NCI-H1105 (cell line): ENCODE measurements at places on chromosomes 7 and 10.

- DNase-seq, result no peak
Observed at GRCh38 chr10:86706977-86707376, 38.7 kb downstream of the LDB3 start.

DNA sequence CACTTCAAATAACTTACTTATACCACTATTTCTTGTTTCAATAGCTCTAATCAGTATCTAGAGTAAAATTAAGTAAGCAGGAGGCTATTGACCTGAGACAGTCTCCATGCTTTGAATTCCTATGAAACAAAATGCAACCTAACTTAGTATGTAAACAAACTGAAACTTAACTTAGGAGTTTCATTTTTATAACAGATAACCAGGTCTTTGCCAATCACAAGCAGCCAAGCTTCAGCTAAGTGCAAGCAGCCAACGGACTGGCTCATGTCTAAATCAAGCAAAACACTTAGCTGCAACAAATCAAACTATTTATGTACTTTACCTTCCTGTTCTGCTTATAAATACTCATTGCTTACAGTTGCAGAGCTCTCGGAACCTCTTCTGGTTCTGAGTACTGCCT, 4.4 kb upstream of the GSTK1 start:
- DNase-seq, result no peak

GRCh38 chr10:49174926-49175500, 13.2 kb downstream of the TMEM273 start:
- DNase-seq, result no peak

- no peak for DNase-seq
Observed at GRCh38 chr10:110364531-110364937, 59.8 kb upstream of the SMNDC1 start.

- no peak for DNase-seq
Observed at GRCh38 chr10:36248304-36248981, 606.3 kb upstream of the FZD8 start.

GRCh38 chr10:46314071-46314470, 27.3 kb downstream of the ANTXRL start:
- DNase-seq, result no peak

- DNase-seq, result no peak
Observed at GRCh38 chr7:80145780-80146422, 11.3 kb downstream of the GNAI1 start.

- DNase-seq, result no peak
Observed at GRCh38 chr10:99809931-99810615, 27.6 kb downstream of the ABCC2 start.

DNA sequence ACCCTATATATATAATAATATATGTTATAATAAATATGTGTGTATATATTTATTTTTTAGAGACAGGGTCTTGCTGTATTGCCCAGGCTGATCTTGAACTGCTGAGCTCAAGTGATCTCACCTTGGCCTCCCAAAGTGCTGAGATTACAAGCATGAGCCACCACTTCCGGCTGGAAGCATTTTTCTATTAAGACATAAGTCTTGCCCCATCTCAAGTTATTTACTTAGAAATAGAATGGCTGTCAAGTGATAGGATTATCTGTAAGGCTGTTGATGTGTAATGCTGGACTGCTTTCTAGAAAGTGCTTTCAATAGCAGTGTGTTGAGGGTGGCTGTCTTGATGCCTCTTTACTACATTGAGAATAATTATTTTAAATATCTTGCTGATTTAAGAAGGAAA, 65.2 kb downstream of the ZMYND11 start:
- no peak for DNase-seq

DNA sequence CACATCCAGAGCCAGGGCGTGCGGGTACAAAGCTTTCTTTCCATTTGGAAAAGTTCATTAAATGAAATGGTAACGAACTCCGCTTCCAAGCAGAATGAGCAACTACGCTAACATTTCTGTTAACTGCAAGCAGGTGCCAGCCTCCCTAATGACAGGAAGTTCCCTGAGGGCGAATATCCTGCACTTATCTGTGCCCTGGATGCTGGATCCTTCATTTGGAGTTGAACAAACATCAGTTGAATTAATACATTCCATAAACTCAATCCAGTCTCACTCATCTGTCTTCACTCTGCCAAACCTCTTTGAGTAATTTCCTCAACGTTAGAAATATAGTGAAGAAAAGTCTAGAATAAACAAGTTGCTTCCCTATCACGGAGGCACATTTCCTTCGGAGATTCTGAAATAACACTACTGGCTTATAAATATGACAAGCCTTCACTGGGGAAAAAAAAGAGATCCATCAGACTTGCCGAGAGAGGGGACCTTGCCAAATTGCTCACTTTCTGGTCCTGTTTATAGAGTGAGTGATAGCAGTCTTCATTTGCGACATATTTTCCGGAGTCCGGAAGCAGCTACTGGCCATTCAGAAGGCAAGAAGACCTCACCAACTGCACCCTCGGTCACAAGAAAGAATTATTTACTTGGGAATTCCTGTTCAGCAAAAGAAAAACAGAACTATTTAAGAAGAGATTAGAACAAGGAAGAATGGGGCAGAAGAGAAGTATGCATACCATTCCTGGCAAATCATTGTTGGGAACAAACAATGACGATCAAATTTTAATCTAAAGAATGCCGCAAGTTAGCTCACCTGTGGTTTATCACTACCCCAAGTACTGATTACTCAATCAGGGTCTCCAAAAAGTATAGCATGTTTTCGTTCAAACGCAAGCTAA, 196.4 kb downstream of the FAM107B start:
- no peak for DNase-seq

DNA sequence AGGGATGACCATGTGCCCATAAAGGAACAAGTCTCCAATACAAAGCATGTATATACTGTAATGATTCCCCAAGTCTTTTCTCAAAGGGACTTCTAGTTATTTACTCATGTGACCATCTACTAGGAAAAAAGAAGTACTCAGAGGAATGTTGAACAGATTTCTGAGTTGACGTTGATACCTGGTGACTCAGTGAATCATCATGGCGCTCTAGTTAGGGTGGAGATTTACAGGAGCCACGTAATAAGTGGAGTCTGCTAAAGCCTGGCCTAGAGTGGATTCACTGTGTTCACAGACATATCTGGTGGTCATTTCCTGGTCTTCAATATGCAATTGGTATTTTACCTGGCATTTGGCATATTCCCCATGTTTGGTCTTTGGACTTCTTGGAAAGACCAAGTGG, 302.2 kb upstream of the CACNA2D1 start:
- no peak for DNase-seq

- DNase-seq, result no peak
Observed at GRCh38 chr10:80055760-80056159, 22.7 kb upstream of the TMEM254 start.

DNA sequence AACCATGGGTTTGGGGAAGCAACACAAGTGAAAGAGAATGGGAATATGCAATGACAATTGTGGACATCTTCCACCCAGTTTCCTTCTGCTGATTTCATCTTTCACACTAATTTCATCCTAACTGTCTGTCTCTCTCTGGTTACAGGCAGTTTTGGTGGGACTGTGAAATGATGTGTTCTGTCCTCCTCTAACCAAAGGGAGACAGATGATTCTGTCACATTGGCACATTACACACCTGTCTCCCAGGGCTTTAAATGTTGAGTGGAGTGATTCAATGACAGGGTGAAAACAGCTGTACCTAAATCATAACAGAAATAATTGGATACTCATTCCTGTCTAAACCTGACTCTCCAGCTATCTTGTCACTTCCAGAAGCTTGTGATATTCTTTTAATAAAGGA, 60.0 kb downstream of the DGKB start:
- peak; percentile 28 for DNase-seq

- no peak for DNase-seq
Observed at GRCh38 chr7:47535035-47535703, 46.7 kb downstream of the TNS3 start.

- peak; percentile 29 for DNase-seq
Observed at GRCh38 chr10:84097787-84098353, 41.4 kb upstream of the GHITM start.
